ENCODE measurements at places on chromosomes 13 and 19. TPM values are rescaled to one million over a fixed set of nuclear protein-coding genes. Genes with fewer than 3 reads are reported as not detected.

The AMH gene
- 0.22 TPM for total RNA-seq

The COL4A1 gene
- 88.6 TPM for total RNA-seq

The DLEU7 gene
- total RNA-seq, result not detected

The F2RL3 gene
- not detected for total RNA-seq

The CPB2 gene
- not detected for total RNA-seq

The GJA3 gene
- 0.65 TPM for total RNA-seq

The DMKN gene
- 12.1 TPM for total RNA-seq

The FAM83E gene
- total RNA-seq, result 0.65 TPM

The TUBB4A gene
- total RNA-seq, result not detected

The KANK3 gene
- 0.26 TPM for total RNA-seq

The NANOS3 gene
- not detected for total RNA-seq

The B3GNT8 gene
- 1.6 TPM for total RNA-seq

The LHB gene
- total RNA-seq, result not detected

The ZNF345 gene
- 3.5 TPM for total RNA-seq

The LRRC8E gene
- 7.8 TPM for total RNA-seq

The ACER1 gene
- not detected for total RNA-seq

The CYP4F11 gene
- under 0.01 TPM for total RNA-seq

The APOC1 gene
- total RNA-seq, result 0.52 TPM

The REEP6 gene
- total RNA-seq, result 1.4 TPM

The FGF9 gene
- 0.26 TPM for total RNA-seq

The PSMD8 gene
- total RNA-seq, result 242 TPM

The GJB2 gene
- 0.65 TPM for total RNA-seq

The MAMSTR gene
- total RNA-seq, result 1.7 TPM

The PPAN gene
- 18.2 TPM for total RNA-seq

The KLK15 gene
- total RNA-seq, result not detected
